ENCODE measurements at places on chromosomes 3 and 15.

- DNase-seq, result no peak
Observed at GRCh38 chr15:98621021-98621420, 27.3 kb upstream of the IGF1R start.

GRCh38 chr3:25344670-25345069 is 83.4 kb upstream of the RARB start:
- no peak for DNase-seq

DNA sequence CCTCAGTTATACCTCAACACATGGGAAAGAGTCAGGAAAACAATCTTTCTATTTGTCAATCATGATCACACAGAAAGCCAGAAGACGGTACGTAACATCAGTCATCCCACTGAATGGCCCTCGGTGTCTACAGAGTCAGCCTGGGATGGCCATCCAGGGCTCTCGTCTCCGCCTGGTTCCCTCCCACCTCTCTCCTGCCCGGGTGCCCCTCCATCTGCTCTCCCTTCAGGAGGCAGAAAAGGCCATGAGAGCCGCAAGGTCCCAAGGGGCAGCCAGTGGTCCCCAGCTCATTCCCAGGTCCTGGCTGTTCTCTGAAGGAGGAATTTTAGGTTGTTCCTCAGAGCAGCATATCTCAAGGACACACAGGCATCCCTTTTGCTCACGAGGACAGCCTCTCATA is 4.4 kb upstream of the LRRC15 start:
- no peak for DNase-seq

GRCh38 chr3:187228740-187229139 is 31.5 kb downstream of the RTP1 start:
- DNase-seq, result no peak

DNA sequence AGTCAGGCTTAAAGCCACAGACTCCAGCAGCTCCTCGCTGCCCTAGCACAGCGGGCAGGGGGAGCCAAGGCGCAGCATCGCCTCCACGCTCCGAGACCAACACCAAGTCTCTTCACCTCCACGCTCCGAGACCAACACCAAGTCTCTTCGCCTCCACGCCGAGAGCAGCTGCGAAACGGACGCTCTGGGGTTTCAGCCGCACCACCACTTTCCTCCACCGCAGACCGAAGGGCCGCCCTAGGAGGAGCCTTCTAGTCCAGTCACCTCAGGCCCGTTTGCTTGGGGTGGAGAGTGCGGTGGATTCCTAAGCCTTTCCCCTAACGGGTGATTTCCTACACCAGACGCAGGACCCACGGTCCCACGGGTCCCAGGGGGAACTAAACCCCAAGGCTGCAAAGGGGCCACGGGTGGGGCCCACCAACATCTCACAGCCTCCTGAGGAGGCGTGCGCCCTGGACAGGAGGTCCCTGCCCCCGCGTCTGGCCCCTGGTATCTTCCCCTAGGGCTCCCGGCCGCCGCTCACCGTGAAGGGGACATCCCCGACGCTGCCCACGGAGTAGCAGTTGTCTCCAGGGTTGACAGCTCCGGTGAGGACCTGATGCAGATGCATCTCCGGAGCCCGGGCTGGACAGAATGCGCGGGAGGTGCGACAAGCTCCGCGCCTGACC is 501 bp downstream of the DMXL2 start:
- DNase-seq, result peak; percentile 72

DNA sequence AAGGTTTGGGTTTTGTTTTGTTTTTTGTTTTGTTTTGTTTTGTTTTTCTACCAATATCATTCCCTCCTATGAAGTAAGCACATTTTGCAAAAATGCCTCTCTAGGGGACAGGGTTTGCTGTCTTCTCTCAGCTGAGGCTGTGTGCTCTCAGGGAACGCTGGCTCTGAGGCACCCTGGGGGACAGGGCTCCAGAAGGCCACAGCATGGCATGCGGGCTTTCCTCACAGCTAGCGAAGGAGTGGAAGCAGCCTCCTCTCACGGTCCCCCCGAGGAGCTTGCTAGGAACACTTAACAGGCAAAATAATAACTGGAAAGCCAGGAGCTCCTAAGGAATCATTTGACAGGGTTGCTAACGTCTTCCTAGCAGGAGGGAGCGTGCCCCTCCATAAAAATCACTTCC is 227.7 kb upstream of the ST8SIA2 start:
- no peak for DNase-seq

DNA sequence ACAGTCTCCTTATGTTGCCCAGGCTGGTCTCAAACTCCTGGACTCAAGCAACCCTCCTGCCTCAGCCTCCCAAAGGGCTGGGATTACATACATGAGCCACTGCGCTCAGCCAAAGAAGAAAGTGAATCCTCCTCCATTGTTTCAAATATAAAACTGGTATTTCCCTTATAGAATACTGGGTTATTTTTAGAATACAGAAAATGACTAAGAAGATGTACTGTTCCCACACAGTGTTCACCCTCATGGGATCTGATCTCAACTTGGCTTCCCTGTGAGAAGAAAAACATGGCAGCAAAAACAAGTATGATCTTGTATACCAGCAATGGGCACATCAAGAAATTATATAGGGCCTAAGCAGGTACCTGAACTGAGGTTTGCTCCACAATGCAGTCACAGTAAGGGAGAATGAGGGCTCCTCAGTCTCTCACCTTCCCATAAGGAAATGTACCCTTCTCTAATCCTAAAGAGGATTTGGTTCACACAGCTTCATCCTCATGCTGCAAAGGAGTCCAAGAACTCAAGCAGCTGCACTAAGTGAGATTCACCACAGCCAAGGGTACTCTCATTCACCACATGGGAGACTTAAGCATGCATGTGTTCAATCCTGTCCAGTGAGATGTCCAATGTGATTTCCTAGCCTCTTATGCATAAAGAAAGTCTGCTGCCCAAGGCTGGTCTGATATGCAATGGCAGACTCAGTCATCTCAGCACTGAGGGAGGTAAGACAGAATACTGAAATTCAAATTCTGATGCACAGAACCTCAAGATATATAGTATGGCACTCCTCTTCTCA is 25.8 kb downstream of the USP4 start:
- DNase-seq, result no peak

- no peak for DNase-seq
Observed at GRCh38 chr3:124707656-124708062, 22.6 kb upstream of the UMPS start.

GRCh38 chr3:140397847-140398246 is 280.0 kb upstream of the TRIM42 start:
- DNase-seq, result no peak

DNA sequence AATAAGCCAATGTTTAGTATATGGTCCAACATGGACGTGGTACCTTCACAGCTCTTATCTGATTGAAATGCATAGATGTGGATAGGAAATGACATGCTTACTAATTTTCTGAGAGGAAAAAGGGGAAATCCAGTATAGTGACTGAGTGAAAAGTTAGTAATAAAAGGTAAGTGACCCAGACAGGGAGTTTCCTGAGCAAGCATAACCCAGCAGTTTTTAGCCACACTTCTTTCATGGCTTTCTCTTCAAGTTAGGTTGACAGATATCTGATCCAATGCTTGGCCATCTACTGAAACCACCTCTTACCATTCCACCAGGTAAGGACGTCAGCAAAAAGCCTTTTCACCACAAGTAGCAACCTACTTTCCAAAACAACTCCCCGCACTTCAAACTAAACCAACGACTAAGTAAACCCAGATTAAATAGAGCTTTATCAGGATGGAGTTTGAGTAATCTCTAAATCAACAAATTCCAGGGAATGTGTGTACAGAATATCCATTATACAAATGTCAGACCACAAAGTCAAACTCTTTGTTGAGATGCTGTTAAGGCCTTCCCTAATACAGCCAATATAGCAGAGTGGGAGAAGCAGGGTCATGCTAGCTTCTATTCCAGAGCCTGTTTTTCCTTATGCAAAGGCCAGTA is 329.7 kb downstream of the RORA start:
- DNase-seq, result no peak

DNA sequence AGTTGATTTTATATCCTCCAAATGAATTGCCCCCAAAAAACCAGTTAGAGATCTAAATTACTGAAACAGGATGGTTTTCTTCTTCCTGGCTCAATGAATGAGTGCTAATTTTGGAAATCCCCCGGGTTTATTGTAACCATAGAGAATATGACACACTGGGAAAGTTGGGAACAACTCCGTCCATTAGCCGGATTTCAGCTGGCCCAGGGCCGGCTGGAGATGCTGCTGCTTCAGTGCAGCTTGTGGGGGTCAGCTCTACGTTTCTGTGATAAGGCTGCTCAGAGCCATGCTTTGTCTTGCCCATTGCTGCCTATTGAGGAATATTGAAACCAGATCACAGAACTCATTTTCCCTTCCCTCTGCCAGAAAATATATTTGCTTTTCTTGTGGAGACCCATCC is 20.3 kb downstream of the GYG1 start:
- DNase-seq, result no peak

DNA sequence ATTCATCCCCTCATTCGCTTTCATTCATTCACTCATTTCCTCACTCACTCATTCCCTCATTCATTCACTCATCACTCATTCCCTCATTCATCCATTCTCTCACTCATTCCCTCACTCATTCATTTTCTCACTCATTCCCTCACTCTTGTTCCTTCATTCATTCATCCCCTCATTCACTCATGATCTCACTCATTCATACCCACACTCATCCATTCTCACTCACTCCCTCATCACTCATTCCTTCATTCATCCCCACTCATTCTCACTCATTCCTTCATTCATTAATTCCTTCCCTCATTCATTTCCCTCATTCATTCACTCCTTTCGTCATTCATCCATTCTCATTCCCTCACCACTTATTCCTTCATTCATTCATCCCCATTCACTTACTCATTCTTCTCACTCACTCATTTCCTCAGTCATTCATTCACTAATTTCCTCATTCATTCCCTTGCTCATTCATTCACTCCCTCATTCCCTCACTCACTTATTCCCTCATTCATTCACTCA is 14.5 kb downstream of the ABTB1 start:
- DNase-seq, result no peak

DNA sequence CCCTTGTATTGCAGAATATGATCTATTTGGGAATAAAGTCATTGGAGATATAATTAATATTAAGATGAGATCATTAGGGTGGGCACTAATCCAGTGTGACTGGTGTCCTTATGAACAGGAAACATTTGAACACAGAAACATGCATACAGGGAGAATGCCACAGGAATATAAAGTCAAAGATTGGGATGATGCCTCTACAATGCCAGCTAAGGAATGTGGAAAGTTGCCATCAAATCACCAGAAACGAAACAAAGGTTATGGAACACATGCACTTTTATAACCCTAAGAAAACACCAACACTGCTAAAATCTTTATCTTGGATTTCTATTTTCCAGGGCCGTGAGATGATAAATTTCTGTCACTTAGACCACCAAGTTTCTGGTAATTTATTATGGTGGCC is 442.4 kb upstream of the BCHE start:
- DNase-seq, result no peak

DNA sequence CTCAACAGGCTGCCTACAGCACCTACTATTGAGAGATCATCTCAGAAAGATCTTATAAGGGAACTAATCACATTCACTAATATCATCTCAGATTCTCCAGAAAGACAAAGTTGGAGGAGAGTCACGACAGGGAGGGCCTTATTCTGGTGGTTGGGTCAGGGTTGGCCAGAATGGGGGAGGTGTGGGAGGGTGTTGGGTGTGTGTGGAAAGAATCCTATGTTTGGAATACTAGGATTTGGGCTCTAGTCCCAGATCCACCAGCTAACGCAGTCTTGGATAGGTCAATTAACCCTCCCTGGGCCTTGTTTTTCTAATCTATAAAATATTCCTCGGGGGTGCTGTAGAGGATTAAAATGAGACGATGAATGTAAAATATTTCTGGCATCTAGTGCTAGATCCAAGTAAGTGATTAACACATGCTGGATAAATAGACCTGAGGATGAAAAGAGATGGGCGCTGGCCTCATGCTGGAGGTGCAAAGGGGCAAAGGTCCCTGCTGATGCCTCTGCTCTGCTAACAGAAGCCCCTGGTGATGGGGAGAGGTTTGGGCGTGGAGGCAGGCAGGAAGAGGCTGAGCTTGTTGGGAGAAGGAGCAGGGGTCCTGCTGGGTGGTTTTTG is 67.6 kb upstream of the ETV5 start:
- no peak for DNase-seq

DNA sequence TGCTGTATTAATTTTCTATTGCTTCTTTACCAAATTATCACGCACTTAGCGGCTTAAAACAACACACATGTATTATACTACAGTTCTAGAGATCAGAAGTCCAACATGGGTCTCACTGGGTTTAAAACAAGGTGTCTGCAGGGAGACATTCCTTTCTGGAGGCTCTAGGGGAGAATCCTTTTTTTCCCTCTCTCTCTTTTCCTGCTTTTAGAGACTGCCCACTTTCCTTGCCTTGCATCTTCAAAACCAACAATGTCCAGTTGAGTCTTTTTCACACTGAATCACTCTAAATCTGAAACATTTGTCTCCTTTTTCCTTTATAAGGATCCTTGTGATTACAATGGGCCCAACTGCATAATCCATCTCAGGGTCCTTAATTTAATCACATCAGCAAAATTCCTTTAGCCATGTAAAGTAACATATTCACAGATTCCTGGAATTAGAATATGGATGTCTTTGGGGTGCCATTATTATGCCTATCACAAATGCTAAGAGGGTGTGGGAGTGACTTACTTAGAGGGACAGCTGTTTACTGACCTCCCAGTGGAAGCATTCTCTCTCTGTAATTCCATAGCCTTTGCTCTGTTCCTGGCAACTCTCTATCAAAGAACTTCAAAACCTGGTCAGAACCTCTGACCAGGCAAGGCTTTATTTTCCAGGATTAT is 21.8 kb downstream of the CD200 start:
- no peak for DNase-seq
